COLO829 (cell line): ENCODE measurements at places on chromosomes 4 and X.

DNA sequence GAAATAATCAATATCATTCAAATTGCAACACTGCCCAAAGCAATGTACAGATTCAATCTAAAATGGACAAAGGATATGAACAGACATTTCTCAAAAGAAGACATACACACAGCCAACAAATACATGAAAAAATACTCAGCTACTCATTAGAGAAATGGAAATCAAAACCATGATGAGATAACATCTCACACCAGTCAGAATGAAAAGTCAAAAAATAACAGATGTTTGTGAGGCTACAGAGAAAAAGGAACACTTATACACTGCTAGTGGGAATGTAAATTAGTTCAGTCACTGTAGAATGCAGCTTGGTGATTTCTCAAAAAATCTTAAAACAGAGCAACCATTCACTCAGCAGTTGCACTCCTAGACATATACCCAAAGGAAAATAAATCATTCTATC, 205.2 kb downstream of the DKK2 start:
- no peak for DNase-seq

DNA sequence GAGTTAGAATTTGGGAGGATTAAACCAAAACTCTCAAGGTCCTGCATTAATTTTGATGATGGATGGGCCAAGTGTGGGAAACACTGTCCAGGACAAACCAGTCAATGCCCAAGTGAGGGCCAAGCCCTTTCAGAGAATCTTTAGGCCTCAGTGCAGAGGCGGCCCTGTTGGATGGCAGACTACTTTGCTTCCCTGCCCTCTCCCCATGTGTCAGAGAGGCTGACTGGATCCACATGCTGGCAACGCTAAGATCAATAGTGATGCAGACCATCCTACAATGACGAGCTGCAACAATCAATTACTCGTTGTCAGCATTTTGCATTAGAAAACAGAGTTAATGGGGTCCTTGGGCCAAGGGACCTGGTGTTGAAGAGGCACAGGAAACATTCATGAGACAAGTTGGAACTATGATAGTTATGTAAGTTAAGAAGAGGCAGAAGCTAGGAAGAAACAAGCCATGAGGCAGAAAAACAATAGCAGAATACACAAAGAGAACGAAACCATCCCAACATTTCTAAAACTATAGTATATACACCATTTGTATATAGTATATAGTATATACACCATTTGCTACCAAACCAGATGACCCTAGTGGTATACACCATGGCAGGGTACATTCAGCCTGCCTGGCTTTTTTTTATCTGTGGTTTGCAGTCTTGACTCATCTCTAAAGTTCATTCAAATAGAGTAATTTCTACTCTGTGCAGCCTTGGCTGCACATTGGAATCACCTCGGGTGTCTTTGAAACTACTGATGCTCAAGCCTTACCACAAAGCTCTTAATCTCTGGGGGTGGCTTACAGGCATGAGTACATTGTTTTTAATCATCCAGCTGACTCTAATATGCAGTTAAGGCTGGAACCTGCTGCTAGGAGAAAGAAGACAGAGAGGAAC, 147.7 kb upstream of the GYPA start:
- DNase-seq = no peak

GRCh38 chr4:52588097-52588496, 71.0 kb downstream of the USP46 start:
- no peak for DNase-seq

DNA sequence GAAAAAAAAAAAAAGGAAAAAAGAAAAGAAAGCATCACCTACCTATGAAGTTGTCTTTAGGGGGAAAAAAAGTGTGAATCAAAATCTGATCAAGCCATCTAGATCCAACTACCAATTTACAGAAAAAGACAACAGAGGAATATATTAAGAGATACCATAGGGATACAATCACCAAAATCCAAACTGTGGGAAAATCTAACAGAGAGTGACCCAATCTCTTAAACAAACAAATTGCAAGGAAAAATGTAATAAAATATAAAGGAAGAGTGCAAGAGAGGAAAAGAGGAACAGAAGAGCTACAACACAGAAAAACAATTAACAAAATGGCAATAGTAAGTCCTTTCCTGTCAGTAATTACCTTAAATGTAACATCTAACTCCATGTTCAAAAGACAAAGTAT, 19.0 kb downstream of the THOC2 start:
- DNase-seq = no peak

DNA sequence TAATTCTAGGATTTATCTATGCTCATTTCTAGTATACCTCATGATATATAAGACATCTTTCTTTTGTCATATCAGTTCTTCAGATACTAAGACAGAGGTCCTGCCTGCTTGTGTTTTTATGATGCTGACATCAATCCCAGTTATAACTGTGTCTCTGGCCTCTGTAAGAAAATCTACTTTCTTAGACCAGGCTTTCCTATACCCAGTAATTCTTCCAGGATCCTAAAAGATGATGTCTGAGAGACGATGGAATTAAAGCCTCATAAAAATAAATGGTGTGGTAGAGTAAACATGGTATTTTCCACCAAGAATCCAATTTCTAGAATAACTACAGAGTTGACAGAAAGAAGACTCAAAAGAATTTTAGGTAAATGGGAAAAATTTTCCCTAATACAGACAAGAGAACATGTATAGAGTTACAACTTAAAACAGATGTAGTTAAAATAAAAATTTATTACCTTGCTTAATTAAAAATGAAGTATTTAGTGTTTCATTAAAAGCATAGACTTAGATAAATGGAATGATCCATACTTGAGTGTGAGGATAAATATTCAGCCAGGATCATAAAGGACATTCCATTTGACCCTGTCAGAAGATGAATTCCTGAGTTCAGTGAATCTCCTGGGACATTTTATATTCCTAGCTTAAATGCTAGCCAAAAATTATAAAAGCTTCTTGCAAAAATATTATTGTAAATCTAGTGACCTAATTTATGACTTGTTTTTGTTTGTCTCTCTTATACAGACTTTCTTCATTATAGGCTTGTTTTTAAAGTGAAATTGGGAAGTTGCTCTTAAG, 137.4 kb downstream of the PDLIM5 start:
- no peak for DNase-seq

DNA sequence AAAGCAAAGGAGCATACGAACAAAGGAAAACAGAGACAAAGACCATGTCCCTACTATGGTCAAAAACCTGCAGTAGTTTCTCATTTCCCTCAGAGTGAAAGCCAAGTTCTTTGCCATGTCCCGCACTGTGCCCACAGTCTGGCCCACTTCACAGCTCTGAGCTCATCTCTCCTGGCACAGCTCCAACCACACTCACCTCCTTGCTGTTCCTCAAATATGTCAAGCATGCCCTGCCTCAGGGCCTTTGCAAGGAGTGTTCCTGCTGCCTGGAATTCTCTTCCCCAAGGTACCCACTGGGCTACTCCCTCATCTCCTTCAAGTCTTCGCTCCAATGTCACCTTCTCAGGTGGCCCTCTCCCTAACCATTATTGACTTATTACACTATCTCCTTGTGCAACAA, 72.1 kb downstream of the COX18 start:
- DNase-seq = no peak

- no peak for DNase-seq
Observed at GRCh38 chrX:107485013-107485412, 35.6 kb downstream of the FRMPD3 start.

DNA sequence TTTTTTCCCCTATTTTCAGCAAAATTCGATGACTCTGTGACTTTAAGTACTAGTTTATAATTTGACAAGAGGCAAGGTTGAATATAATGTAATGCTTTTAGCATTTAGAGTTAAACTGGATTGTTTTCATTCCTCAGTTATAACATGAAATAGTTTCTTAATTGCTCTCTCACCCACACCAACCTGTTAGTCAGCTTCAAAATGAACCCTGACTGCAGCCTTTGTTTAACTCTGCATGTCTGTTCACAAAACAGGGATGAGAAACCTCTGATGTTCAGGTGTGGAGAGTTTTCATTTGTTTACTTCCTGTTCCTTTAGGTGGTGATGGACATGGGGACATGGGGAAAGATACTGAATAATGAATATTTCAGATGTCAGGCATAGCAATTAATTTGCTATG, 49.9 kb upstream of the MND1 start:
- DNase-seq = no peak
